ENCODE measurements at places on chromosomes 7 and 10. TPM values are rescaled to one million over a fixed set of nuclear protein-coding genes. Genes with fewer than 3 reads are reported as not detected.

ITPRID1 gene
- not detected for total RNA-seq

EGR2 gene
- 0.26 TPM for total RNA-seq

ANKRD61 gene
- not detected for total RNA-seq

- DNase-seq = no peak
Measured at GRCh38 chr7:159006610-159007130, 138.0 kb downstream of the VIPR2 start.

GRCh38 chr7:153386556-153386955 lies 627.0 kb downstream of the ACTR3B start:
- no peak for DNase-seq

- DNase-seq = no peak
Measured at GRCh38 chr7:45086331-45087065, 2.3 kb downstream of the NACAD start.

DNA sequence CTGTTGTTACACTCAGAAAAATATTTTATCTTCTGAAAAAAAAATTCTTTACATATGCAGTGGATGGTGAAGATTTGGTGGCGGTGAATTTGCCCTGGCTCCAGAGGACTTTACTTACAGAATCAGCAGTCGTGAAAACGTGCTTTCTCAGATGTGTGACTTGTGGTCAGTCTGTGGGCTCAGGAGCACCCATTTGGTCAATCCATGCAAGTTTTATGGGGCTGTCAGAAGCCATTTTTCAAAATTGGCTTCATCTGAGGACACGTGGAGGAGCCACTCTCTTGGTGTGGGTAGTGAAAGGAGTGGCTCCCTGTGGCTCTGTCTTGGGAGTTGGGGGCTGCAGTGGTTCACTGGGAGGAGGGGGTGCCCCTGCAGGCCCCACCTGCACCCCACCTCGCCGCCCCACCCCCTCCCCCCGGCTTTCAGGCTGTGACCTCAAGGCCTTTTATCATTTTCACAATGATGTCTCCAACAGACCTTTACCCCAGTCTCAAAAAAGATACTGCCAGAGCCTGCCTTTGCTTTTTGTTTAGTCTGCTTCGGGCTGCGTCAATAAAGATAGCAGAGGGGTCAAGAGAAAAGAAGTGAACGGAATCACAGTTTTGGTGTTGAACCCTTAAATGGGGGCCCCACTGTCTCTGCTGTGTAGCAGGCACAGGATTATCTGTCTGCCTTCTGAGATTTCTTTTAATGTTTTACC lies 137.4 kb downstream of the MGMT start:
- DNase-seq = no peak

DNA sequence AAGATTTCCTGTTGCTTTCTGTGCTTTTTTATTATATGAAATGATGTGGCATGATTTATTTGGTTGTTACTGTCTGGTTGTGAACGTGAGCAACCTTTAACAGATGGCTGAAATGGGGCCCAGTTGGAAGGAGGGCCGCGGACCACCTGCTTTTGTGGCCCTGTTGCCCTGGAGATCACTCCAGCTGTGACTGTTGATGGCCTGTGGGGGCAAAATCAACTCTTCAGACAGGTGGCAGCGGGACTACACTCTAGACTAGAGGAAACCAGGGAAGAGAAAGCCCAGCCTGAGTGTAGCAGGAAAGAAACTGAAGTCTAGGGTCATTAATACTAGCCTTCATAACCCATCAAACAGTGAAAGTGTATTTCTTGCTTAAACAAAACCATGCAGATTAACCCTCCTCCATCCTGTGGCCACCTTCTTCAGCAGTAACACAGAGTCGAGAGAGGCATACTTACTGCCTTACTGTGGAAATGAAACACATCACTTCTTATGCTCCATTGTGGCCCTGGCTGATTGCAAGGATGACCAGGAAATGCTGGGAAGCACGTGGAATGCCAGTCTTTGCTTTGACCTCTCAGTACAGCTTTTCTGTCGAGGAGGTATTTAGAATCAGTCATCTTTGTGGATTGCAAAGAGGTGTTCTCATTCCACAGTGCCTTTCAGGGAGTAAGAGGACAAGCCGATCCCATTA lies 80.5 kb downstream of the CCNY start:
- no peak for DNase-seq

DNA sequence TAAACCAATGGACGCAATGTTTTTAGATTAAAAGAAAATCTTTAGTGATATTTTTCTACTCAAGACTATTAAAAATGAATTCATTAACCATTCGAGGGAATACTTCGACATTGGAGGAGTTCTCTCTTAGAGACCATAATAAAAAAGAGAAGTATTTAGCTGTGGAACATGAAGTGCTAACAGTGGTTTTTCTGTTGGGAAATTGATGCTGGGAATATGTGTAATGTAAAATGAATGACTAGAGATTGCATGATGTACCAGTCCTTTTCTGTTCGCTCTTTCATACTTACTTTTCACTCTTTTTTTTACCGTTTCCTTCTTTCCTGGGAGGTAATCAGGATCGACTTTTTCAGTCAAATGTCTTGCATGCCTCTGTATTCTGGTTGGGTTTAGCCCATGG lies 41.3 kb downstream of the ST7 start:
- no peak for DNase-seq

GRCh38 chr10:67262675-67263074 lies 336.8 kb downstream of the LRRTM3 start:
- DNase-seq = no peak

GRCh38 chr10:64976150-64976549 lies 1454.9 kb downstream of the REEP3 start:
- DNase-seq = no peak
